Subcutaneous preadipocyte (primary cell): ENCODE measurements at places on chromosomes 5 and 9. TPM values are rescaled to one million over a fixed set of nuclear protein-coding genes. Genes with fewer than 3 reads are reported as not detected.

Gene CCL28
- total RNA-seq = 1.4 and 1.5 TPM in 2 replicates

Gene ALDOB
- not detected in 2 replicates for total RNA-seq

Gene PAX5
- total RNA-seq = not detected in 2 replicates

Gene OTP
- not detected in 2 replicates for total RNA-seq

Gene NR5A1
- total RNA-seq = not detected in 2 replicates

Gene DIMT1
- 38.6 and 42.0 TPM in 2 replicates for total RNA-seq

Gene ANKDD1B
- 0.20 and 0.37 TPM in 2 replicates for total RNA-seq

Gene SLC25A25
- total RNA-seq = 12.9 and 17.4 TPM in 2 replicates

Gene IFNK
- not detected in 2 replicates for total RNA-seq

Gene PAXX
- 13.9 and 14.3 TPM in 2 replicates for total RNA-seq

Gene SPATA31A1
- not detected in 2 replicates for total RNA-seq

Gene FAM163B
- not detected in 2 replicates for total RNA-seq

Gene PPP2R2B
- total RNA-seq = not detected in 2 replicates

Gene PLAC8L1
- 0.20 TPM in 1 of 2 replicates, not detected in the other for total RNA-seq

Gene ANXA2R
- total RNA-seq = 2.7 and 4.0 TPM in 2 replicates

Gene PCSK1
- 0.20 and 1.1 TPM in 2 replicates for total RNA-seq

Gene C1QTNF3
- total RNA-seq = 0.59 and 1.1 TPM in 2 replicates

Gene PNPLA7
- 0.98 and 1.1 TPM in 2 replicates for total RNA-seq

Gene OGN
- total RNA-seq = 0.39 and 4.0 TPM in 2 replicates

Gene GRIA1
- total RNA-seq = under 0.01 TPM in 1 of 2 replicates, not detected in the other

Gene ATP6V1G1
- 46.7 and 74.2 TPM in 2 replicates for total RNA-seq

Gene GMCL2
- total RNA-seq = not detected in 2 replicates

Gene FOXD4L6
- total RNA-seq = 0.20 and 0.37 TPM in 2 replicates

Gene GAS1
- total RNA-seq = 9.4 and 9.6 TPM in 2 replicates
